ENCODE measurements at places on chromosomes 4 and X.

DNA sequence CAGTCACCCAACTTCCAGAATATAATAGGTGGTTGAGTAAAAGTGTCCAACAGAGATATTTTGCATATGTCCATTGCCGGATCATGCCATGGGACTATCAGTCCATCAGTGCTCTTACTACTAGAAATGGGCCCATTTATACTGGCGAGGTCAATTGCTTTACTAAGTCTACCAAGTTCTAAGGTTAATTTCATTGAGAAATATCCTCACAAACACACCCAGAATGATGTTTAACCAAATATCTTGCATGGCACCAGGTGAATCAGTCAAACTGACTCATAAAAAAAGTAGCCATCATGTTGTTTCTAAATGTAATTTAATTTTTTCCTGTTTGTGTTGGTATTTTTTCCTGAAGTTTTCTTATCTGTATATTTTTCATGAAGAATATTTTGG lies 1217.0 kb downstream of the RAPGEF2 start:
- DNase-seq: no peak

- no peak for DNase-seq
Measured at GRCh38 chrX:79268788-79269187, 98.3 kb downstream of the ITM2A start.

GRCh38 chr4:92012899-92013867 lies 290.6 kb upstream of the GRID2 start:
- DNase-seq: no peak

DNA sequence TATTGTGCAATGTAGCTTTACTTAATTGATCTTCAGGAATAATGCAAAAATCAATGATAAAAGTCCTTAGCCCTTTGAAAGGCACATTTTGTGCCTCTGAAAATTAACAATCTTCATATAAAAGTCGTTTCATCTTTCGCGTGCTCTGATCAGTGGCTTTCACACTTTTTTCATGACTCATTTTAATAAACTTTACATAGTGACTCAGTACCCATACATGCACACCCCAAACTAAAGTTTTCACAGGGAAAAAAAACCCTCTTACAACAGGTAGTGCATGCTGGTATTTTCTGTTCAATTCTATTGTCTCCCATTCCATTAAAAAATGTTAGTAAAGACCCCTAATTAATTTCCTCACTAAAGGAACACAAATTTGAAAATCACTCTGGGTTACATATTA lies 21.5 kb downstream of the RWDD4 start:
- no peak for DNase-seq

- DNase-seq: no peak
Measured at GRCh38 chr4:31645236-31645635, 925.1 kb downstream of the PCDH7 start.

- DNase-seq: no peak
Measured at GRCh38 chr4:111652236-111652635, 493.0 kb upstream of the FAM241A start.

DNA sequence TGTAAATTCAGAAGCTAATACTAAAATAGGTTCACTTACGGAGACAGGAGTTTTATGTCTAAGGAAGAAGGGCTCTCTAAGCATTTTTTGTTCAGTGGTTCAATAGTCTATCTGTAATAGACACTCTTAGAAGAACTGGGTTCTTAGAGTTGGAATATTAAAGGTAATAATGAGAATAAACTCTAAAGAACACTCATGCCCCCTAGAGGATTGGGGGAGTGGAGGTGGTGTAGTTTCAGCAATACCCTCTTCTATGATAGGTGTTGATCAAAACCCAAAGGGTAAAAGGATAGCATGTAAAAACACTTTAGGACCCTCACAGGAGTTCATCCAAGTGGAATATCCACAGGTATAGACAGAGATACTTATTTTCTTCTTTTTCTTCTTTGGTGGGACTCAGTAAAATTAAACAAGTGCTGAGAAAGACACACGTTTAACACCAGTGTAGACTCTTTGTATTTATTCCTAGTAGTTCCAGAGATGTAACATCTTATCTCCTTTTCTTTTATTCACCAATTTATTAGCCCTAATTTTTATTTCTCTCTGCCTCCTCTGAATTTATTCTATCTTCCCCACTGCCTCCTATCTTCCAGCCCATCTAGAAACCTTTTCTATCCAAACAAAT lies 25.7 kb upstream of the MND1 start:
- no peak for DNase-seq

GRCh38 chr4:123191728-123192127 lies 204.9 kb upstream of the SPRY1 start:
- DNase-seq: no peak

DNA sequence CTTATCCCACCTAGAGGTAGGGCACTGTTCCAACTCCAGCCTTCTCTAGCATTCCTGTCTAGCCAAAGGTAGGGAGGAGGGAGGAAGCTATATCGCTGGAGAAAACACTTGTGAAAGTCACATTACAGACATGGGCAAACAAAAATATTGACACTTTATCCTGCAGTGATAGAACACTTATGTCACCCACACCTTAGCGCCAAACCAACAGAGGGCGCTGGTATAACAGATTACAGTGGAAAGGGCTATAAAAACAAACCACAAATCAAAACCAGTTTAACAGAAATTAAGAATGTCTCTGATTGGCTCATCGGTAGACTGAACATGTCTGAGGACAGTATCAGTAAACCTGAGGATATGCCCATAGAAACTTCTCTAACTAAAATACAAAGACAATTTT lies 451.3 kb downstream of the TLL1 start:
- DNase-seq: no peak

GRCh38 chr4:95300304-95300703 lies 248.5 kb downstream of the UNC5C start:
- DNase-seq: no peak

GRCh38 chr4:184784628-184785257 lies 41.0 kb downstream of the ACSL1 start:
- no peak for DNase-seq

GRCh38 chr4:168293386-168293975 lies 25.1 kb downstream of the DDX60 start:
- no peak for DNase-seq

DNA sequence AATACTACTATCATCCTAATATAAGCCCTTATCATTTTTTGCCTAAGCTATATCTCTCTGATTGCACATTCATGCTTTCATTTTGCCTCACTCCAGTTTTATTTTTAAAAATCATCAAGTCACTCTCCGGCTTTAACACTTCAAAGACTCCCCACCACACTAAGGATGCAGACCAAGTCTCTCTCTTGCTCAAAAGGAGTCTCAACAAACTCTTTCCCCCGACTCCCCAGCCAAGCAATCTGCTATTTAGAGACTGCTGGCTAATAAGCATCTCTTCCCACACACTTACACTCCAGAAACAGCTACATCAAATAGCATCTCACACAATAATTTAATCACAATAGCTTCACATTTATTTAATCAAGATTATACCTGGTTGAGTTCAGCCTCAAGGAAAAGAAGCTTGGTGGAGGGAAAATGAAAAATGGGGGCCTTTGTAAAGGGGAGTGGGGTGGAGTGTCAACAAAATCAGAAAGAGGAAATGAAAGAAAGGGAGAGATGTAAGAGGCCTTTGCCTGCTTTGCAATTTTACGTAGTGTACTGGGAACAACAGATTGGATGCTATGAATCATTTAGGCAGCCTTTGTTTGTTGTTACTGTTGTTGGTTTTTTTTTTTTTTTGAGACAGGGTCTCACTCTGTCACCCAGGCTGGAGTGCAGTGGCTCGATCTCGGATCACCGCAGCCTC lies 104.1 kb upstream of the MCF2 start:
- DNase-seq: no peak

DNA sequence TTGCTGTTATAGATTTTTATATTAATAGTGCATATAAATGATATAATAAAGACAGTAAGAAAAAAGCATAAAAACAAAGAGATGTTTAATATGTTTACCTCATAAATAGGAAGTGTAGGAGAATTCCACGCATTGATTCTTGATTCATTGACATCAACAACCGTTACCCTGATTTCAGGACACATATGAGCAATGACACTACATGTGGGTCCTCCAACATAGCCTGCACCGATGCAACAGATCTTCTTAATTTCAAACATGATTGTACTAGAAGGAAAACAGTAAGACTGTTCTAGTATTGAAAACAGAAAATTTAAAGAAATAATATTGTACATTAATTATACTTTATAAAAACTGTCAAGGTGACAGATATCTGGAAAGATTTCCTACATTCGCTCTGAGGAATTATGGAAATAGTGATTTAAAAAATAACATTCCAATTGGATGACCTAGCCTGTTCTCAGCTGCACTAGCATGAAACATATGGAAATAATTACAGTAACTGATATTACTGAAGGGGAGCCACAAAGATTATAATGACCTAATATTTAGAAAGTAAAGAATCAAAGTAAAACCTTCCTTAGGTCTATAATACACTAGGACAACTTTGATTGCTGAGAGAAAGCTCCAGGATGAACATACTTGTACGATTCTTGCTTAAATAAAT lies 5.9 kb downstream of the UGDH start:
- DNase-seq: no peak

GRCh38 chr4:113330200-113330599 lies 280.7 kb downstream of the ANK2 start:
- no peak for DNase-seq

DNA sequence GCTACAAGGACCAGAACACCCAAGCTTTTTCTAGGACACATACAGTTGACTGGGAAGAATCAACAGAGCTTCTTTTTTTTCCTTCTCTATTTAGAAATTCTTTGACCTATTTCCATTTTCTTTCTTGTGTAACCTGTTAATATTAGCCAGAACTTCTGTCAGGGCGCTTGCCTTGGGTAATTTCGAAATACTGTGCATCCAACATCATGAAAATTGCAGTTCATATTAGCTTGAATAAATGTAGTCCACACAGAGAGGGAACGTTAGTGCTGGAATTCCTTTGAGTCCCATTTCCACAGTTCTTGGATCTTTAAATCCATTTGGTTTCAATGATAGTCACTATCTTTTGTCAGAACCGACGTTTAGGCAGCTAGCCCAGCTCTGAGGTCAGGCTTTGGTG lies 141.8 kb downstream of the MXRA5 start:
- no peak for DNase-seq

- no peak for DNase-seq
Measured at GRCh38 chr4:572594-572993, 3.5 kb downstream of the TMEM271 start.

DNA sequence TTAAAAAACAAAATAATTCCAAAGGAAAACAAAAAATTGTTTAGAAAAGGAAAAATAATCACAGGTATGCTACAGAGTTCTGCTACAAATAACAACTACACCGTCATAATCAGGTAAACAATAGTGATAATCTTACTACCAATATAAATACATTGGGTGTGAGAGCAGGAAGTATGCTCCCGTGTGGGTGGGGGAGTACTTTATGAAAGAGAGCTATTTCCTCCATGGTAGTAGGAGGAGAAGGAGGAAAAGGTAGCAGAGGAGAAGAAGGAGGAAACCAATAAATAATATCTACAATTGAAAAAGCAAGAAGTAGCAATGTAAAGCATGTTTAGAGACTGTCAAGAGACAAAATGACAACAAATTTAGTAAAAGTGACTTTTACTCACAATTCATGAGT lies 35.1 kb downstream of the TEC start:
- no peak for DNase-seq

DNA sequence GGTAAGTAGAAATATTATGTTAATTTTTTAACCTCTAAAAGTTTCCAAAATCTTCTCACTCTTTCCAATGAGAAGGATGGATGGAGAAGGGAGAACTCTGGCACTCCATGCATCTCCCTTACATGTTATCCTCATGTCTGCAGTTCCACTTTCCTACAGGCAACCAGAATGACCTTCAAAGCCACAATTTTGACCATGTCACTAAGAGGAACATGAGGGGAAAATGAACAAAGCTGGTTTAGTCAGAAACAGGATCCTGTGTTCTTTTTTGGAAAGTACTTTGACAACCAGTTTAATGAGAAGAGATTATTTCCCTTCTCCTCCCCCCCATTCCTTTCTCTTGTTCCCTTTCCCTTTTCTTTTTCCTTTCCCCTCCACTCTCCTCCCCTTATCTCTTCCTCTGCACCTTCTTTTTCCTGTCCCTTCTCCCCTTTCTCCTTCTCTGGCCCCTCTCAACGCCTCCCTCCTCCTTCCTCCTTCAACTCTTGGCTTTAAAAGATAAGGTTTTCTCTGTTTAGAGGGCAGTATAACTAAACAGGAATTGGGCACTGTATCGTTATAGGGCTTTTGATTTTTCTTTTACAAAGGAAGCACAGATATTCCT lies 42.5 kb downstream of the DTHD1 start:
- DNase-seq: no peak

DNA sequence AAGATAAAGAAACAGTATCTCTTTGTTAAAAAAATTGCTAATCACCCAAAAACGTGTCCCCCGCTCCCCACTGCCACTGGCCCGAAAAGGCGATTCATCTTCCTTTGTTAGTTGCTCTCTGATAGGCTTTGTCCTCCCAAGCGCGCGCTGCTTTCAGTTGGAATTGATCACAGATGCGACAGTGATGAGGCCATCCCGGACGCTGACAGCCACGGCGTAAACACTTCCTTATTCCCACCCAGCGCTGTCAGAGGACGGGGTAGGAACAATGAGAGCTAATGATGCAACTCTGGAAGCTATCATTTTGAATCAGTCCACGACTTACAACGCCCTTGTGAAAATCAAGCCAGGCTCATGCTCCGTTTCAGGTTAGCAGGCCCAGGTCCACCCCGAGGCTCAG lies 21.4 kb downstream of the SOD3 start:
- no peak for DNase-seq

- no peak for DNase-seq
Measured at GRCh38 chrX:36348509-36348908, 429.0 kb downstream of the CFAP47 start.

- no peak for DNase-seq
Measured at GRCh38 chr4:81021142-81021944, 9.2 kb upstream of the BMP3 start.

- DNase-seq: no peak
Measured at GRCh38 chr4:24335616-24336015, 248.7 kb downstream of the DHX15 start.

DNA sequence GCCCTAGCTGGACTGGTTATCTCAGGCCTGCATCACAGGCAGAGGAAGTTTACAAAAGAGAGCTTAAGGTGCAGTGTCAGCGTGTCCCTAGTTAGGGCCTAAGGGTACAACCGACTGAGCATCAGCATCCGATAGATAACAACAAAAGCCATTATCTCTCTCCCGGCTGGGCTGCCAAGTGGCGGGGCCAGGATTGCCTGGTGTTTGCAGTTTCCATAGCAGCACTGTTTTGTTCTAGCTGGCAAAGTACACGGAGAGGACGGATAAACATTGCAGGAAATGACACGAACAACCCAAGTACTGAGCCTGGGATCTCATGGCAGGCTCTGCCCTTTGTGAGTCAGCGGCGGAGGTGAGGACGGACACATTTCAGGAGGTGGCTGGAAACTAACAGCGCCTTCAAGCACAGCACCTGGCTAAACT lies 104.7 kb upstream of the NOCT start:
- no peak for DNase-seq

DNA sequence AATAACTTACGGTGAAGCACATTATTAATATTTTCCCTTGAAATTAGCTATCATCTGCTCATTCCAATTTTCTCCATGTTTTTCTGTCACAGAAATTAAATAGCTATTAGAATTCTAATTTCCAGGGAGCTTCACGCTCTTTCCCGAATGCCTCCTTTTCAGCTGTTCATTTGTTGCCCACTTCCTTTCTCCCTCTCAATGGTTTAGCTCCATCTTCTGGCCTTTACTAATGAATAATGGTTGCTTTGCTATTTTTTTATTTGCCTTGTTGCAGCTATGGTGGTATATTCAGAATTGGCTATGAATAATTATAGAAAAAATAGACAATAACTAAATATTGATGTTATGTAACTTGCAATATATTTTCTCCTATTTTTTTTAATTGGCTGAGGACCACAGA lies 70.5 kb downstream of the GRIA2 start:
- no peak for DNase-seq

- no peak for DNase-seq
Measured at GRCh38 chr4:43238008-43238407, 345.5 kb downstream of the GRXCR1 start.
